ENCODE measurements at places on chromosomes 2 and 18. TPM values are rescaled to one million over a fixed set of nuclear protein-coding genes. Genes with fewer than 3 reads are reported as not detected.

Gene AQP4
- total RNA-seq: not detected

Gene MEIS1
- 117 TPM for total RNA-seq

Gene LYPD6
- not detected for total RNA-seq

Gene PRKAG3
- total RNA-seq: 0.40 TPM

Gene ASAP2
- total RNA-seq: 7.2 TPM

Gene STK11IP
- total RNA-seq: 15.4 TPM

Gene CXCR4
- total RNA-seq: 2.6 TPM

Gene HJURP
- total RNA-seq: 8.4 TPM

Gene CRYGD
- total RNA-seq: not detected

Gene NDC80
- total RNA-seq: 6.0 TPM

Gene ALMS1
- total RNA-seq: 16.7 TPM

Gene SPEG
- total RNA-seq: 8.5 TPM

Gene TP53I3
- 77.7 TPM for total RNA-seq

Gene MSTN
- not detected for total RNA-seq

Gene LDLRAD4
- total RNA-seq: 0.52 TPM

Gene DNAJC5G
- total RNA-seq: not detected

Gene GPN1
- 20.7 TPM for total RNA-seq

Gene COL6A3
- total RNA-seq: 2,045 TPM

Gene HAAO
- total RNA-seq: 2.7 TPM

Gene LCT
- total RNA-seq: 0.08 TPM

Gene EN1
- total RNA-seq: 0.32 TPM

Gene HOXD11
- total RNA-seq: not detected

Gene E2F6
- 11.2 TPM for total RNA-seq

Gene MRO
- total RNA-seq: not detected

Gene LRRFIP1
- total RNA-seq: 18.6 TPM

Gene TIMM21
- total RNA-seq: 23.6 TPM

Gene SERPINB2
- total RNA-seq: 1.4 TPM

Gene FMNL2
- 17.1 TPM for total RNA-seq

Gene LONRF2
- total RNA-seq: not detected

Gene UPP2
- not detected for total RNA-seq

Gene PLGLB2
- 0.32 TPM for total RNA-seq

Gene EVX2
- total RNA-seq: not detected

Gene AOX1
- total RNA-seq: 23.7 TPM

Gene INPP4A
- 18.4 TPM for total RNA-seq

Gene MAPK4
- 0.16 TPM for total RNA-seq

Gene TMEM198
- total RNA-seq: 9.2 TPM

Gene MDH1B
- total RNA-seq: 1.3 TPM

Data from epithelial cell of alveolus of lung (primary cell).